T-helper 17 cell (primary cell): ENCODE measurements at places on chromosomes 3 and 15. TPM values are rescaled to one million over a fixed set of nuclear protein-coding genes. Genes with fewer than 3 reads are reported as not detected.

The CMC1 gene
- 8.3 TPM for total RNA-seq

The TMOD2 gene
- total RNA-seq: 9.5 TPM

DNA sequence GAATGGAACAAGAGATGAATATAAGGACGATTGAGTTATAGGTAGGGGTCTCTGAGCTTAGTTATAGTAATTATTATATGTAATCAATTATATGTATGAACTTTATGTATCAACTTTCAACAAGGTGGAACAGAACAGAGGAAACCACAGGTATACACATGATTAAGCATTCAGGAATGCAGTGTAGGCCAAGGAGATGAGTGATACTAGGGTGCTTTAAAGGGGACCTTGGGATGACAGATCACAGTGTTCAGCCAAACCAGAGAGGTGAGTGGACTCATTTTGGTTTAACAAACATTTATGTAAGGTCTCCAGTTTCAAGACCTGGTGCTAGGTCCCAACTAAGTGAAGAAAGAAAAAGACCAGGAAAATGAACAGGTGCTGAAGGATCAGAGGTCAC lies 895.5 kb downstream of the ROBO2 start:
- H3K4me1 ChIP-seq: no peaks in the 10 kb centered on the region
- H3K27ac ChIP-seq: no peak overlapping the region
- H3K4me3 ChIP-seq: no peak overlapping the region

GRCh38 chr3:195263925-195264600 lies 6.9 kb downstream of the XXYLT1 start:
- H3K27ac ChIP-seq: peak overlapping the region; percentile 19
- peaks cover 19% of the 10 kb centered on the region for H3K4me1 ChIP-seq
- H3K27me3 ChIP-seq: no peaks in the 10 kb centered on the region
- H3K4me3 ChIP-seq: no peak overlapping the region

DNA sequence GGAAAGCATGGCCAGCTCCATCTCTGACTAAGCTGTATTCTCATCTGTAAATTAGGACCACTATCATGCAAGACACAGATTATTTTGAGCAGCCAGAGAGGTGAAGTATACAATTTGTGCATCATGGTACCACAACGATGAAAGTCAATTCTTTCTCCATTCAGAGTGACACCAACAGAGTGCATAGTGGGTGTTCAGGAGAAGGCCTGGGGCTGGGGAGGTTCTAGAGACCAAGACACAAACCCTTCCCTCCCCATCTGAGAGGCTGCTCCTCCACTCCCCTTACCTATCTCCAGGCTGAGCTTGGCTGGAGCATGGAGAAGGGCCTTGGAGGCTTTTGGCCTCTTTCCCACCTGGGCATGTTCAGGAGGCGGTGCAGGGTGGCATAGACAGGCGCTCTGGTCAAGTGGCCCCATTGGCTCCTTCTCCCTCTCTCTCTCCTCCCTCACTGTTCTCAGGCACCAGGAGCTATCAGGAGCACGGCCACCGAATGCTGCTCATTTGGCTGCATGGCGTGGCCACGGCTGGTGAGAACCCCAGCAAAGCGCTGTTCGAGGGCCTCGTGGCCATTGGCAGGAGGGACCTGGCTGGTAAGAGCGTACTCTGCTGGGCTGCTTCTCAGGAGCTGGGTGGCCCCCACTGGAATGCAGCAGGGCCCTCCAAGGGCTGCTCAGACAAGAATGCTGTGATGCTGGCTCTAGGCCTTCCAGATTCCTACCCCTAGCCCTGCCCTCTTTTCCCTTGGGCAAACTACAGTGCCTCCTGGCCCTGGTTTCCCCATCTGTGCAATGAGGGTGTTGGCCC lies 37.9 kb downstream of the ANKDD1A start:
- DNase-seq: no peak
- peaks cover 12% of the 10 kb centered on the region for H3K4me1 ChIP-seq
- no peaks in the 10 kb centered on the region for H3K27me3 ChIP-seq
- H3K4me3 ChIP-seq: no peak overlapping the region
- H3K36me3 ChIP-seq: no peaks in the 10 kb centered on the region

DNA sequence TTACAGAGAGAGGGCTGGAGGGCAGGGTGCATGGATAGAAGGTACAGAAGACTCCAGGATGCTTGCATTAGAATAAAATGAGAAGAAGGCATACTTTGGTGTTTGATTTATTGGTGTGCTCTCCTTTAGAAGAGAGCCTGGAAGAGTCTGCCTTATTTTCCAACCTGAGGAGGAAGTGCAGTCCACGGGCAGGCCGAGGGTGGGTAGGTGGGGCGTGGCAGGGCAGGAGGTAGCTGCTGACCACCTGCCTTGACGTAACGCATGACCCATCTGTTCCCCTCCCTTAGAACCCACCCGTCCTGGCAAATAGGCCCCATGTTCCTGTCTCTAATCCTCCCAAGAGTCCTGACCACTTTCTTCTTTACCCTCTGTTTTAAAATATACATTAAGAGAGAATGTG lies 222.3 kb upstream of the LYSMD4 start:
- peaks cover 50% of the 10 kb centered on the region for H3K27me3 ChIP-seq
- no peak overlapping the region for H3K27ac ChIP-seq
- peaks cover 6% of the 10 kb centered on the region for H3K36me3 ChIP-seq

DNA sequence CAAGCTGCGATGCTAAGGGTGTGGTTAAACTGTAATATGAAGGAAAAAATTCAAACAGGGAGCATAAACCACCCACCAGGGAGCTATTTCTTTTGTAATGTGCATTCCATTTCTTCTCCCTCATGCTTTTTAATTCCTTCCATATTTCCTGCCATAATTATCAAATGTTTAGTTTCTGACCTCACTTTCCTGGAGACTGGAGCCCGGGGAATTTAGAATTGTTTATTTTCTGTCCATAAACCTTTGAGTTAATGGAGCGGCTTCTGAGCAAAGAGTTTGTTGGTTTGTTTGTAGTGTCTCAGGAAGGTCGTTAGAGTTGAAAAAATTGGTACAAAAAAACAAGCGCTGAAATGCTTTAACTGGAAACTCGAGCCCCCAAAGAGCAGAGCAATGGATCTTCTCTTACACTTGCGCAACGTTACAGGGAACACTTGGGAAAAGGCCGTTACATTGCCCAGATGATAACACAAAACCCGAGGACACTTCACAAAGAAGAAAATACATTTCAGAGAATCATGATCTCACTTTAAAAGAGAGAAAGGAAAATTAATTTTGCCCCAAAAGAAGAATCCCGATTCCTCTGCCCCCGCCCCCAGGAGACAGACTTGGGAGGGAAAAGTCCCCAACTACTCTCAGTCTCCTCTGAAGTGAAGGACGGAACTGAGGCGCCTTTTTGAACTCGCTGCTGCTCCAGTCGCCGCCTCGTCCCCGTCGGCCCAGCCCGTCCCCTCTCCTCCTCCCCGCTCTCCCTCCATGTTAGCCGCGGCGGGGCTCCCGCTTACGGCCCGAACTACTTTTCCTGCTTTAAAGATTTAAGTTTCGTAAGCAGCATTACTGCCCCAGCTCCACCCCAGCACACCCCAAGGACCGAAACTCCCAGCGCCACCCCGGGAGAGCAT lies 842 bp downstream of the FSTL1 start:
- peaks cover 13% of the 10 kb centered on the region for H3K36me3 ChIP-seq
- peak overlapping the region; percentile 86 for H3K4me3 ChIP-seq
- H3K27ac ChIP-seq: no peak overlapping the region
- no peak for DNase-seq
- H3K27me3 ChIP-seq: peaks cover 68% of the 10 kb centered on the region
- H3K4me1 ChIP-seq: peaks cover 9% of the 10 kb centered on the region

DNA sequence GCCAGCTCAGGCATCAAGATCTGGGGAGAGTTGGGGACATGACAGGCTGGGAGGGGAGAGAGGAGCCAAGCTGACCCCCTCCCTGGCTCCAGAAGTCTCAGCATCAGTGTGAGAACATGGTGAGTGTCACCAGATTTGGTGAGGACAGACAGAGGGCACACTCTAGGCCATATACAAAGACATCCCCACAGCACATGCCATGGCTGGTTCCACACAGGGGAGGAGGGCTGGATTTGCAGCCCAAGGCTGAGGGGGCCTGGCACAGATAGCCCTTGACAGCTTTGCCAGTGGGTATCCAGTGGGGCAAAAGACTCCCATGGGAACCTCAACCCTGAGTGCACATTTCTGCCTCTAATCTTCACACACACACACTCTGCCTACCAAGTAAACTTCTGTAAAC lies 10.1 kb upstream of the ANKRD63 start:
- peak overlapping the region; percentile 37 for H3K27ac ChIP-seq
- H3K27me3 ChIP-seq: no peaks in the 10 kb centered on the region
- H3K4me1 ChIP-seq: peaks cover 6% of the 10 kb centered on the region

DNA sequence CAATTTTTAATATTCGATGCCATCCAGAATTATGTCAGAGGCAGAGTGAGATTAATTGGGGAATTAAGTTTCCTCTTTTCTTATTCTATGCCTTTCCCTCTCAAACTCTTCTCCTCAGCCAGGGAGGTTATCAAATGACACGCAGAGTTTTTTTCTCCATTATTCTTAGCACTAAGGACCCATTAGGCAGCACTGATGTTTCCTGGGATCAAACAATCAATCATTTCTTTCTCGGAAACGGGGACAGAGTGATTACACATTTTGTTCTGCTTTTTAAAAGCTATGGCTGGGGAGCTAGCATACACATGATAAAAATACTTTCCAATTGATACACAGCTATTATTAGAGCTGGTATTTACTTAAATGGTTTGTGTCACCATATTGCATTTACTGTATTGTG lies 35.3 kb upstream of the PSMD6 start:
- peaks cover 80% of the 10 kb centered on the region for H3K27me3 ChIP-seq
- H3K4me3 ChIP-seq: no peak overlapping the region
- H3K4me1 ChIP-seq: no peaks in the 10 kb centered on the region
- H3K36me3 ChIP-seq: no peaks in the 10 kb centered on the region

DNA sequence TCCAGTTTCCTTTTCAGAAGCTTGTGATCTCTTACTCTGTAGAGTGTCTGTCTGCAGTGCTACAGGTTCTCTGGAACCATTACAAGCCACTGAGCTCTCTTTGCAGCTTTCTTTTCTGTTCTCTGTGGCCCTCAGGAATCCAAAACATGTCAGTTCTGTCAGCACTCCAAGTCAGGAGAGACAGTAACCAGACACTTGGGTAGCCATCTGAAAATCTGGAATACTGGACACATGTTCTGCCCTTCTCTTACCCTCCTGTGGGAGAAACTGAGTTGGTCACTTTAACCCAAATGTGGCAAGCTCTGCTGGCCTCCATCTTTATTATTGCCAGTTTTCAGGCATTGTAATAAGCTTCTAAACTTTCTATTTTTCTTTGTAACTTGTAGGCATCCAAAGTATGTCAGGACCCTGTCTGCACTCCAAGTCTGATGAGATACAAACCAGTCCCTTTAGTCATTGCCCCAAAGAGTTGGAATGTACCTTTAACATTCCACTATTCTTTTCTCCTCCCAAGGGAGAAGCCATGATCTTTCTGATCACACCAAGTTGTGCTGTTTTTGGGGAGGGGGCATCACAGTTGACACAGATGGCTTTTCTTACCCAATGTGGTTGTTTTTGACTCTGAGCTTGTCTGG lies 183.7 kb downstream of the DPH6 start:
- no peak for DNase-seq
- H3K4me3 ChIP-seq: no peak overlapping the region
- H3K27me3 ChIP-seq: no peaks in the 10 kb centered on the region
- H3K36me3 ChIP-seq: peaks cover 2% of the 10 kb centered on the region
- H3K4me1 ChIP-seq: no peaks in the 10 kb centered on the region

- H3K4me3 ChIP-seq: no peak overlapping the region
- H3K4me1 ChIP-seq: no peaks in the 10 kb centered on the region
- no peaks in the 10 kb centered on the region for H3K27me3 ChIP-seq
- no peak overlapping the region for H3K27ac ChIP-seq
These were observed 524.4 kb downstream of the NSUN3 start for GRCh38 chr3:94587291-94587690.

- H3K36me3 ChIP-seq: no peaks in the 10 kb centered on the region
- no peak for DNase-seq
- H3K27me3 ChIP-seq: peaks cover 12% of the 10 kb centered on the region
- no peak overlapping the region for H3K27ac ChIP-seq
- H3K4me3 ChIP-seq: no peak overlapping the region
These were observed 183.6 kb downstream of the PEX5L start for GRCh38 chr3:179853176-179853575.

DNA sequence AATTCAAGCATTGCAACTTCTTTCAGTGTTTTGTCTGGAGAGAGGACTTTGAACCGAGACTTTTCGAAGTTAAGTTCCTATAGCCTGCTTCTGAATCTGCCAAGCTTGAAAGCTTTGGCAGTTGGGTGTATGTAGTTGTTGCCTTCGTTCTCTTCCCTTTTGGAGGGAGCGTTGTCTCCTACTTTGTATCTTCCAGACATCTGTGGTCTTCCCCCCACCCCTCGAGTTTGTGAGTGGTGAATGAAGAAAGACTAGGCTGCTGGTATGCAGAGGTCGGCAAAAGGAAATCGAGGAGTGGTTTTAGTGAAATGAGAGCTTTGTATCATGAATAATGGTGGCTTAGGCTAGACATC lies 1.3 kb downstream of the CTNNB1 start:
- peaks cover 42% of the 10 kb centered on the region for H3K4me1 ChIP-seq
- no peak for DNase-seq
- peak overlapping the region; percentile 99 for H3K4me3 ChIP-seq
- H3K27me3 ChIP-seq: no peaks in the 10 kb centered on the region
- peaks cover 2% of the 10 kb centered on the region for H3K36me3 ChIP-seq
- peak overlapping the region; percentile 92 for H3K27ac ChIP-seq
